ENCODE measurements at places on chromosomes 12 and 14.

DNA sequence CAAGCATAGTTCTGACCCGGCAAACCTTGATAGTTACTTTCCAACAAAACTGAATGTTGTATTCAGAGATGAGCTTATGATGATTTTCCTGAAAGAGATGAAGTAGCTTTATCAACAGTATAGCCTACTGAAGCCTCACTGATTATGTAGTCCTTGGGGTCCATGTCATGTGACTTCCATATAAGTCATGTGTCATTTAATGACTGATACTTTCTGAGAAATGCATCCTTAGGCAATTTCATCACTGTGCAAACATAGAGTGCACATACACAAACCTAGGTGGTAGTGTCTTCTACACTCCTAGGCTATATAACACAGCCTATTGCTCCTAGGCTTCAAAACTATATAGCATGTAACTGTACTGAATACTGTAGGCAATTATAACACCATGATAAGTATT lies 28.5 kb upstream of the TUBA1C start:
- DNase-seq: no peak

- no peak for DNase-seq
These were observed 21.9 kb downstream of the CEP128 start for GRCh38 chr14:80919622-80920021.

DNA sequence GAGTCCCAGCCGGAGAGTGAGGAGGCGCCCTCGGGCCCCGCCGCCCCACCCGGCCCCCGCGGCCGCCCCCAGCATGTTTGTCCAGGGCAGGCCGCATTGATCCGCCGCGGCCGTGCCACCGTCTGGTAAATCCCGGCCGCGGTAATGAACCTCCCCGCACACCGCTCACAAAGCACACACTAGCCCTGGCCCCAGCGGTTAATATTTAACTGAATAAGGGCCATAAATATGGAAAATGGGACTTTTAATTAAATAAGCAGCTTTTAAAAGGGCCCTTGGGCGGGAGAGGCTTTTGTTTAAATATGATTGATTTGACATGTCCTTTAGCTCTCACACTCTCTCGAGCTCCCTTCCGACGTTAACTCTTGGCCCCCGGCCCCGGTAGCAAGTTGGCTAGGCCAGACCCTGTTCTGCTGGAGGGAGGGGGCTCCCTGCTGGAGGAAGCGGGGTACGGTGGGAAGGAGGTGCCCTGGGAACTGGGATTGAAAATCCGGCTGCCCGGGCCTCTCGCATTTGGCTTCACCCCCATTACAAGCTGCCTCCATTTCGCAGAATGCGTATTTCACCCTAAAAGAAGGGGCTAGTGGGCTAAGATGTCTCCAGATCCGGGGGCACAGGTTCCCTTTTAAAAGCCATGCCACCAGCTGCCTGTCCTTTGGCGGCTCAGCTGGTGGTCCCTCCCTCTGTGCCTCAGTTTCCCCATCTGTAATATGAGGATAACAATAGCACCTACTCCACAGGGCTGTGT lies 199.8 kb downstream of the RBM19 start:
- no peak for DNase-seq

DNA sequence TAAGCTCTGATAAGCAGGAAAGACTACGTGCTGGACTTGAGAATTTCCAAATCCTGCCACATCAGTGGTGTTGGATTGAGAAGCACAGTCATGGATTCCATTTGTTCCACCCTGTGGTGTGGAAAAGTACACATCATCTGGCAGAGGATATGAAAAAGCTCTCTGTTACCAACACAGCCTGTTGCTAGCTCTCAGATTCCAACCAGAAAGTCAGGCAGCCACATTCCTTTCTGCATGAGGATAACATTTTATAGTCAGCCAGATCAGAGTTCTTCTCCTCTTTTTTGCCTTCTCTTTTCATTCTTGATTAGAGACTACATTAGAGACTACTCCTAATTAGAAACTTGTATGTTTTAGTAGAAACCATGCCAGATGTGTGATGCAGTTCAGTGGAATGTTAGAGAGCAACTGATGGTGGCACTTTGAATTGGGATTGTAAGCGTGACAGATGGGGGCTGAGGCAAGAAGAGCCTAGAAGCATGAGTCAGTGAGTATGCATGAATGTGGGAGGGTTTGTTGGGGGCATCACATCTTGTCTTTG lies 61.2 kb upstream of the STXBP6 start:
- DNase-seq: no peak

- no peak for DNase-seq
These were observed 6.8 kb upstream of the KRT83 start for GRCh38 chr12:52327830-52328500.

GRCh38 chr14:70283156-70283555 lies 76.3 kb downstream of the COX16 start:
- DNase-seq: no peak

- no peak for DNase-seq
These were observed 116.6 kb upstream of the HIF1A start for GRCh38 chr14:61578745-61579144.

All from stimulated activated CD4-positive, alpha-beta T cell treated with anti-CD3 and anti-CD28 coated beads, Interleukin-12 subunit alpha, Interleukin-12 subunit beta, amount 100 ng/mL, for 48 hours (primary cell).